Stimulated activated CD4-positive, alpha-beta T cell treated with anti-CD3 and anti-CD28 coated beads, Interleukin-1b, Interleukin-23, amount 100 ng/mL, for 1 hour (primary cell): ENCODE measurements at places on chromosomes 13 and 19.
A peak's percentile ranks its signal among the peaks of the same experiment; 100 is the strongest.

GRCh38 chr19:7874897-7875273 is 695 bp upstream of the PRR36 start:
- no peak for DNase-seq

- DNase-seq, result no peak
Measured at GRCh38 chr13:72316716-72317115, 410.7 kb downstream of the MZT1 start.

DNA sequence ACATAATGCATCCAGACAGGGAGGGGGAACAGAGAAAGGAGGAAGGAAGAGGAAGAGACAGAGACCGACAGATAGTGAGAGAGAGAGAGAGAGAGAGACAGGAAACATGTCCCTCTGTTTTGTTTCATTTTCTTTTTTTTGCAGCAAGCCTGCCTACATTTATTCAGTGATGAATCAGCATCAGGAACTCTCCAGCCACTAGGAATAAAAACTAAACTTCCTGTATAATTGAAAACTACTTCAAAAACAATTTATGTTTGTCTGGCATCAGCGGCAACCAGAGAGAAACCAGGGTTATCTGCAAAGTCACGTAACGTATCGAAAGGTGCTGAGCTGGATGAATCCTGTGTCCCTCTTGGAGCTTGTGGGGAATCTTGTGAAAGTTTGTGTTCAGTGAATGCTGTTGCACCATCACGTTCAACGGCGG is 148.6 kb upstream of the SOX21 start:
- no peak for DNase-seq

GRCh38 chr19:18271433-18271841 is 2.8 kb downstream of the IQCN start:
- no peak for DNase-seq

DNA sequence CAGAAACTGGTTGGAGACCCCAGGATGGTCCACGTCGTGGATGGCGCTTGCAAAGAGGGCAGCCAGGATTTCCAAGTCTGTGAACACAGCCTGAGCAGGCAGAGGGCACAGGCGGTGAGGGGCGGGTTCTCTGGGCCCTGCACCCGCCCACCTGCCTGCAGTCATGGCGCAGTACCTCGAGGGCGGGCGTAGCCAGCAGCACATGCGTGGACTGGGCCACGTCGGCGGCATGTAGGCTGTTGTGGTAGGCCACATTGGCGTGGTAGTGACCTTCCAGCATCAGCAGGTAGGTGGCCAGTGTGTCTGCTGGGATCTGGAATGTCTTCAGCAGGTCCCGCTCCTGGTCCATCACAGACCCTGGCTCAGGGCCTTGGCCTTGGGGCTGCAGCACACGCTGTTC is 8.1 kb downstream of the PDE4C start:
- no peak for DNase-seq

DNA sequence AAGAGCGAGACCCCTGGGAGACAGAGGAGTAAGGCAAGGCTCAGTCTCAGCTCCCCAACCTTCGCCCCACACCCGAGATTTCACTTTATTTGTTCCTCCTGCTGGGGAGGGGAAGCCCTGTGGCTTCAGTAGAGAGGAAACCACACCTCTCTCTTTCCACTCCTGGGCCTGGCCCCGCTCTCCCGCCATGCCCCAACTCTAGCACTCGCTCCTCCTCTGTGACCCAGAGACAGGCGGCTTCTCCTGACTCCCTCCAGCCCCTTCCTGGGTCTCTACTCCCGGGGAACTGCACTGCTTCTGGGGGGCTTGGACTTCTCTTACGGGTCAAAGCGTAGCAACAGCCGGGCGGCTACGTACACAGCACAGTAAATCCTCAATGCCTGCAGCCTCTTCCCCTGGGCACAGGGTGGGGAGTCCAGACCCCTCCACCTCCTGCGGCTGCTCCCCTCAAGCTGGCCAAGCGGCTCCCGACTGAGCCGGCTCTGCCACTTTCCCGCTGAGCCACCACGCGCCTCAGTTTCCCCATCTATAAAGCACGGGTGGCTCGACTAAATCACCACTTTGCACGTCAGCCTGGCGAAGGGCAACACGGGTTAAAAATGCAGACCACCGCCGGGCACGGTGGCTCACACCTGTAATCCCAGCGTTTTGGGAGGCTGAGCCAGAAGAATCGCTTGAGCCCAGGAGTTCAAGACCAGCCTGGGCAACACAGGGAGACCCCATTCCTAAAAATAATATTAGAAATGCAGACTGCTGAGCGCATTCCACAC is 1.4 kb downstream of the RNF126 start:
- peak; percentile 55 for DNase-seq

DNA sequence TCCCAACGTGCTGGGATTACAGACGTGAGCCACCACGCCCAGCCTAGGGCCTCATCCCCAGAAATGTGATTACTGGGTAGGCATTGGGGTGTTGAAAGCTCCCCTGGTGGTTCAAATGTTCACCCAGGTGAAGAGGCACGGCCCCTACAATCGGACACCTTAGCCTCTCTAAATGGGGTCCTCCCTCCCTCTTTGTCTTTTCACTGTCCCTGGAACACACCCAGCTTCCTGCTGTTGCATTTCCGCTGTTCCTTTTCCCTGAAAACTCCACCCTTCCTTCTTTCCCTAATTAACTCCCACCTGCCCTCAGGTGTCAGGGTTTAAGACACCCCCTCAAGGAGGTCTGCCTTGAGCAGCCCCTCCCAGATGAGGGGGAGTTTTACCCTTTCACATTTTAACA is 3.6 kb upstream of the PRODH2 start:
- DNase-seq, result no peak

DNA sequence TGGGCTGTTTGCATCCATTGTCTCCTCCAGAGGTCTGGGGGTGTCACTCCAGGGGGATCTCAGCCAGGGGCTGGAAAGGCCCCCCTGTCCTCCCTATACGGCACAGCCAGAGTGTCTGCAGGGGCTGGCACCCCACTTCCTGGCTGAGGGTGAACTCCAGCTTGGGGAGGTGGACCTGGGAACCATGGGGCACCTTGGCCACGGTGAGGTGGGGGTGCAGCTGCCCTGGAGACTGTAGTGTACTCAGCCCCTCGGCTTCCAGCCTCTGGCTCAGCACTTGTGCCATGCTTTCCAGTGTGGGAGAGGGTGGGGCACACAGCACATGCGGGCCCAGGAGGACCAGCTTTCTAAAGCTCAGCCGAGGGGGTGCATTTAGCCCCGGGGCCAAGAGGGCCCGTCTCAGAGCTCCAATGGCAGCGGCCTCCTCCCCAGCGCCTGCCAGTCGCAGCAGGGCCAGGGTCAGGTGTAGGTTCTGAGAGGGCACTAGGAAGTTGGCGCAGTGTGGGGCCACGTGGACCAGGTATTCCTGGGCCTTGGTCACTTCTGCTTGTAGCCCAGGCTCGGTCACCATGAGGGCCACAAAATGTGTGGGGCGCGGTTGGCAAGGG is 1.4 kb downstream of the LENG9 start:
- DNase-seq, result no peak

DNA sequence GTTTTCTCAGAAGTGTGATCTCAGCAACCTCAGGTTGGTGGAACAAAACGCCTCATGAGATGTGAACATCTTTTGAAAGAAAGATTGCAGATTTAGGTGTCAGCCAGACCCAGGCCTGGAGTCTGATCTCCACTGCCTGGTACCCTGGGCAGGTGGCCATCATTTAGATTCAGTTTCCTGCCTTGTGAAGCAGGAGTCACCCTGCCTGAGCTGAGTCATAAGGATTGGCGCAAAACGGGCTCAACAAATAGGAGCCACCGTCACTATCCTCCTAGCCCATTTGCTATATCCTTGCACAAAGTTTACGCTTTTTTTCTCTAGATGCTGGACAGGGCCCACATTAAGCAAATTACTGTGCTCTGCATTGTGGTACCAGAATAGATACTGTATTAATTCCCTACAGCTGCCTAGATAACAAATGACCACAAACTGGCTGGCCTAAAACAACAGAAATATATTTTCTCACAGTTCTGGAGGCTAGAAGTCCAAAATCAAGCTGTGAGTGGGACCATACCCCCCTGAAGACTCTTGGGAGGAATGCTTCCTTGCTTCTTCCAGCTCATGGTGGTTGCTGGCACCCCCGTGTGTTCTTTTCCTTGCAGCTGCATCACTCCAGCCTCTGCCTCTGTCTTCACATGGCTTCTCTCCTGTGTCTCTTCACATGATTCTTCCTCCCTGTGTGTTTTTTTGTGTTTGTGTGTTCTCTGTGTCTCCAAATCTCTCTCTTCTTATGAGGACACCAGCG is 38.2 kb downstream of the TNFSF11 start:
- no peak for DNase-seq
